ENCODE measurements at places on chromosomes 6 and 20.

- DNase-seq: no peak
These were observed 388.5 kb downstream of the ZFAND3 start for GRCh38 chr6:38208028-38208427.

- DNase-seq: no peak
These were observed 17.0 kb downstream of the TOP1 start for GRCh38 chr20:41045671-41046070.

GRCh38 chr6:170005665-170006064 is 254.2 kb downstream of the ERMARD start:
- DNase-seq: no peak

DNA sequence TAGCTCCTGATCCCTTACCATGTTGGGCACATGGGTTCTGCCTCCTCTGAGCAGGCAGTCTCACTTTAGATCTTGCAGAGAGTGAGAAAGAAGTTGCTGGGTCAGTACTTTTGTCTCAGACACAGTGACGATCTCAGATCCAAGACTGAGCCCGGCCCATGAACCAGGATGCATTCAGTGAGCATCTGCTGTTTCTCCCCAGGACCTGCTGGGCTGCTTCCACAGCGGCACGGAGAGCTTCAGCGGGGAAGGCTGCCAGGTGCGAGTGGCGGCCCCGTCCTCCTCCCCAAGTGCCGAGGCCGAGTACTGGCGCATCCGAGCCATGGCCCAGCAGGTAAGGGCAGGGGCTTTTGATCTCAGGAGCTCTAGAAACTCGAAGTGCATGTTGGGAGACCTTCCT is 53.9 kb upstream of the SMIM28 start:
- DNase-seq: no peak

DNA sequence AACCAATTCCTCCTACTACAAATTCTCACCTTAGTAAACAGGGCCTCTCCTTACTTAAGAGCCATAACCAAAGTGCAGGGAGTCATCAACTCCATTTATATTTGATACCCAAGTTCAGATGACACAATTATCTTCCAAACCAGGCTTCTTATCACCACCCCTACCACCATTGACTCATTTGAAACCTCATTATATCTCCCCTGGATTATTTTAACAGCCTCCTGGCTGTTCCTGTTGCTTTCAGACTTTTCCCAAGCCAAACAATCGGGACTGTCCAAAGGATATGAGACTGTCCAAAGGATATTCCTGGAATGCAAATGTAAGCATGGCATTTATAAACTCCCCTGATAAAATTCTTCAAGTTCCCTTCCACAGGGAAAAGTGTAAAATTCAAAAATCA is 394.3 kb downstream of the MAFB start:
- DNase-seq: no peak

DNA sequence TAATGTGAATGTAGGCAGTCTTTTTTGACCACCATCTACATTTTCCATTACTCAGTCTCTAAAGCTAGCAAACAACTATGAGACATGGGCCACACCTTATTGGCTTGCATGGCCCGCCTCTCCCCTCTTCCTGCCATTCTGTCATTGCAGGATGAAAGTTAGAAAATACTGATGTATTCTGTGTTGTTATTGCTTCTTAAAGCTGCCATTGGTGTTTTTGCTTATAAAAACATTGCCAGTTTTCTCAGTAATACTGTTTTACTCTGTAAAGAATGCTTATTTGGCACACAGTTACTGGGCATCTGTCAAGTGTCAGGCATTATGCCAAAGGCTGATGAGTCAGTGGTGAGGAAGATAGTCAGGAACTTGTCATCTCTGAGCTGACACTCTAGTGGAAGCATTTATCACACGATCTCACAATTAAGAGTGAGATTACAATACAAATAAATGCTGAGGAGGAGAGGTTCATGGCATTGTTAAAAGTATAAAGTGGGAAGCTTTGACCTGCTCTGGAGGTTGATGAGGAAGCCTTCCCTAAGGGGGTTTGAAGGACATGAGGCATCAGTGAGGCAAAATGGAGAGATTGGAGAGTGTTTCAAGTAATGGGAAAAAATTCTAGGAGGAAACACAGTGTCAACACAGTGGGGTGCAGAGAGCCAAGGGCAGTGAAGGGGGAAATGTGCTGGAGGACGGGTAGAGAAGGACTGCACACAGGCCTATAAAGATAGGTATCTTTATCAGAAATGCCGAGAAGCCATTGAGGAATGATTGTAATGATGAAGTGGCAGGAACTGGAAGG is 14.7 kb downstream of the KLHL32 start:
- no peak for DNase-seq

GRCh38 chr20:38973645-38974044 is 11.5 kb downstream of the DHX35 start:
- no peak for DNase-seq
